ENCODE measurements at places on chromosomes 6 and 20.
A peak's percentile ranks its signal among the peaks of the same experiment; 100 is the strongest.

DNA sequence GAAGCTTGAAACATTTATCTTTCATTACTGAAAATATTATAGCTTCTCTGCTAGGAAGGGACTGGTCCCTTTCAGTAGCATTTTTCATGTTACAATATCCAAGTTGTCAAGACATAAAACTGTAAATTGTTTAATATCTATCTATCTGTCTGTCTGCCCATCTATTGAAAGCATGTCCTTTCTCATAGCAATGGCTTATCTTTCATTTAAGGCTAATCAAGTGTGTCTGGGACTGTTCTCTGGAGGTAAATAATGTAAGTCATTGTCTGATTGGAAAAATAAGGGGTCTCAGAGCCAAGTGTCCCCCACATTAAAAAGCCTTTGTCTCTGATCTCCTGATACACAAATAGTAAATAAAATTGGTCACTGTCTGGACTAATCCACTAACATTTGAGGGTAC is 135.5 kb downstream of the PKHD1 start:
- DNase-seq, result no peak

GRCh38 chr20:50464026-50464724 is 46.0 kb upstream of the PTPN1 start:
- DNase-seq, result no peak

- DNase-seq, result no peak
Observed at GRCh38 chr6:92292067-92292466, 1127.3 kb downstream of the EPHA7 start.

- DNase-seq, result no peak
Observed at GRCh38 chr6:35725721-35726438, 11.0 kb upstream of the ARMC12 start.

DNA sequence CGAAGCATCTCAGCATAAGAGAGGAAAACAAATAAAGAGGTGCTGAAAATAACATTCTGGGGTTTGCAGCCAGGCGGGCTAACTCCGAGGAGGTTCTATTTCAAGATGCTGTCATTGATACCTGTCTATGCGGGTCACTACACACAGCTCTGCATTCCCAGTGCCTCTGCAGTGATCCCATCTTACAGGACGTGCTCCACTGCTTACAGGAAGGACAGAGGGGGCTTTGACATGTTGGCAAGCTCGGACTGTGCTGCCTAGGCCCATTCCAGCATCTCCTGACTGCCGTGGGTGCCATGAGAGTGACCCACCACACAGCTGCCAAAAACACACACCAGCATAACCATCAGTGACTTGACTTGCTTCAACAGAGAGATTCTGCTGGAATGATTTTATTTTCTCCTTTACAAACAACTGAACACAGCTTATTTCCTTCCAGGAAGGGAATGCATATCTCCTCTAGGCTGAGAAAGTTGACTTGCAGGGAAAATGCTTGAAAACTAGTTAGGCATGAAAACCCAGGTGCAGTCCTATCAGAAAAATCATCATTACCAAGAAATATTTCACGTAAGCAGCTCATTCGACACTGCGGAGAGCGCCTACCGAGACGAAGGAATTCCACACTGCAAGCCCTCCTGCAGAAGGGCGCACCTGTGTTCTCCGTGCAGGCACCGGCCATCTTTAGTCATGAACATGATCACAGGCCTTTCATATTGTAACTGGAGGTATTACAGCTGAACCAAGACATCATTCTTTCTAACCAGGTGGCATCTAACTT is 62.5 kb downstream of the RAMACL start:
- DNase-seq, result no peak

DNA sequence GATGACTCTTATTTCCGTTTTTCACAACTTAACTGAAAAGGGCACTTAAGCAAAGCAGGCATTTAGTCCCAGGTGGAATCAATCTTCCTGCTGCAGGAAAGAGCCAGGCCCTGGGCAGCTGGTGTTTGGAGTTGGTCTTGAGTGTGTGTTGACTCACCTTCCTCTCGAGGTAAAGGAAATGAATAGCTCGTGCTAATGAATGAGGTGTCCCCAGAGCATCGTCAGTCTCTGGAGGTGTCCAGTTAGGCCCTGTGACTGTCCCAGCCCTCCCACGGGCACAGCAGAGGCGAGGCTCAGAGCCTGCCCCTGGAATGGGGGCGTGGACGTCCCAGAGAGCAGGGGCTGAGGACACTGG is 277.7 kb downstream of the NRN1 start:
- peak; percentile 82 for DNase-seq

DNA sequence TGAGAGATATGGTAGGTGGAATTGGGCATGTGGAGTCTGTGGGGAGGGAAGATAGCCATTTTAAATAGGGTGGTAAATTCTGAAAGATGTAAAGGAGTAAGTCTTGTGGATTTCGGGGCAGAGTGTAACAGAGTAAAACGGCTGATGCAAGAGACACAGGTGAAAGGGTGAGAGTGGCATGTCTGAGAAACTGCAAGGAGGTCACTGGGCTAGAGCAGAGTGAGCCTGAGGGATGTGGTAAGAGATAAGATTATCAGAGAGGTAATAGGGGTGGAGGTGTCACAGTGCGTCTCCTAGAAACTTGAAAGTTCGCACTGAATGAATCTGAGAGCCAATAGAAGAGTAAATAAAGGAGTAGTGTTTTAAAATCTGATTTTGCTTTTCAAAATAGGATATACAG is 308.1 kb downstream of the EPM2A start:
- no peak for DNase-seq

GRCh38 chr6:105272786-105273185 is 93.0 kb upstream of the POPDC3 start:
- no peak for DNase-seq

DNA sequence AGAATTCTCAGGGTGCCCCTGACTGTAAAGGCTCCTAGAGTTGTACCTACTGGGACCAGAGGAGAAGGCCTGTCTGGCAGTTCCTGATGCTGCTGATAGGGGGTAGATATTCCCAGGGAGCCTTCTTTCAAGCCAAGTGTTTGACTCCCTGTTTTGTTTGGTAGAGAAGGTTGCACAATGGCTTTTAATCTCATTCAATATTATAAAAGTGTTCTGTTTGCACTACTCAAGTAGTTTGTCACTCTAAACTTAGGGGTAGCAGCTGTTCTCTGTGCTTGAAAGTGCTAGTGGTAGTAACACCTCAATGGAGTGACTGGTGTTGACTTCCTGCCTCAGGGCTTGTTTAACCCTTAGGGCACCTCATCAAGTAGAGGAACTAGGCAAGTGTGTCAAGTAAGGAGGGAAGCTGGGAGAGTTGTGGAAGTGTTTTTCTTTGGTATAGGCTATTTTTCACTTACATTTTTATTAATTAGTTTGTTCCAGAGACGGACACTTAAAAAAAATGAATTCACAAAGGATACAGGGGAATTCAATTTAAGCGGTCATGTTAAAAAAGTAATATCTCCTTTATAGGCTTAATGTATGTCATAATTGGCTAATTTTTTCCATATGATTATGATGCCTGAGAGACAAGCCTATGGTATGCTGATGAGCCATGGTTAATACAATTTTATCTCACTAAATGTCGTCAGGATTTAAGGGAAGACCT is 38.1 kb downstream of the BICRAL start:
- DNase-seq, result peak; percentile 89

GRCh38 chr20:62488470-62488869 is 12.7 kb upstream of the GATA5 start:
- no peak for DNase-seq

GRCh38 chr6:105250533-105250932 is 70.7 kb upstream of the POPDC3 start:
- no peak for DNase-seq

DNA sequence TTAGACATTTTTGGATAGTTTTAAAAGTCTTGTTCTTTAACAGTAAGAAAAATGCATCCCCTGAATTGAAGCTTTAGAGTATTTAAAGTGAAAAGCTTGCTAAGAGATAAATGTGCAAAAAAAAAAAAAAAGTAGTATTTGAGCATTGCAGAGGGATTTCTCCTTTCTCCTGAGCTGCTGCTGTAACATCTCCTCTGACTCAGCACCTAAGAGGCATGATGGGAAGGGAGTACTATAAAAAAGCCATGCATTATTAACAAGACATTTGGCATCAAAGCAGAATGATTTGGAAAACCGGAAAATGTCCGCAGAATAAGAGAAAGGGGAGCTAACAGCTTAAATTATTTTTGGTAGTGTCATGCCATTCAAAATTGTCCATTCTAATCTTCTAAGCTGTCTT is 27.9 kb downstream of the B4GALT5 start:
- no peak for DNase-seq

- DNase-seq, result no peak
Observed at GRCh38 chr20:22810626-22811569, 224.2 kb upstream of the SSTR4 start.

DNA sequence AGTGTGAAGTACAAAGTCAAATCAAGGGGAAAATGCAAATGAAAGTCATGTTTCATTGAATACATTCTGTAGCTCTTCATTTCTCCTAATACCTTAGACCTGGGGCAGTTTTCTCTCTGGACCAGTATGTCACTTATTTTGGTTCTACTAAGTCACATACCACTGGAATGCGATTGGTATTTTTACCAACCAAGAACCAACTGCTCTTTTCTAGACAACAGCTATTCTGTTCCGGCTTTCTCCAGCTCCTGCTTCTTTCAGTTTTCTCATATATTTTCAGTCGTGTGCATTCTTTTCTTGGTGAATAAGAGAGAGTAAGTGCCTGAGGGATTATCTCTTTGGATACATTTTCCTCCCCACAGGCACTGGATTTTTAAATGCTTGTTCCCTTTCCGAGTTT is 39.2 kb upstream of the SPACA1 start:
- no peak for DNase-seq

DNA sequence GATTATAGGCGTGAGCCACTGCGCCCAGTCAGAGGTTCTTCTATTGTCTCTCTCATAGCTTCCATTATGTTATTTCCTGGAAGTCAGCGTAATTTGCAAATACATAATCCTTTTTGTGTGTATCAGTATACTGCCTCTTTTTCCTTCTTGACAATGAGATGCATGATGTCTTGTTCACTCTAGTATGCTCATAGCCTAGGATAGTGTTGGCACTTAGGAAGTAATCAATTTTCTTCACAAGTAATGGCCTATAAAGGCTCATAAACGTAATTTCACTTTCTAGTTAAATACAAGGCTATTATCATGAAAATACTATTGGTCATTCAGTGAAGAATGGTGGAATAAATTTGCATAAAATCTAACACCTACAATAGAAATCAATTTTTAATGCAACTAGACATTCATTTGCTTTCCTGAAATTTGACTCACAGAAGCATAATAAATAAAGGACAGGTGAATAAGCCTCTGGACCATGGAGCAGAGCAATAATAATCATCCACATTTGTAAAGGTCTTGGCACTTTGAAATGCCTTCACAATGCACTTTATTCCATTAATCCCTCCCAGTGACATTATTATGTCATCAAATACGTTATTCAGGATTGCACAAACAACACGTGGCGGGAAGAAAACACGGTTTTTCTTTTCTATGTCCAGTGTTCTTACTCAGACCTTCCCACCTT is 366.9 kb upstream of the BTBD3 start:
- no peak for DNase-seq

GRCh38 chr6:107103082-107103481 is 12.2 kb downstream of the BEND3 start:
- no peak for DNase-seq

- no peak for DNase-seq
Observed at GRCh38 chr6:3348821-3349220, 90.1 kb downstream of the PSMG4 start.

GRCh38 chr6:100160930-100161329 is 166.9 kb upstream of the MCHR2 start:
- DNase-seq, result peak; percentile 83

GRCh38 chr6:42509765-42510164 is 54.1 kb upstream of the UBR2 start:
- DNase-seq, result no peak

GRCh38 chr20:34709831-34710567 is 5.9 kb downstream of the TP53INP2 start:
- peak; percentile 56 for DNase-seq

DNA sequence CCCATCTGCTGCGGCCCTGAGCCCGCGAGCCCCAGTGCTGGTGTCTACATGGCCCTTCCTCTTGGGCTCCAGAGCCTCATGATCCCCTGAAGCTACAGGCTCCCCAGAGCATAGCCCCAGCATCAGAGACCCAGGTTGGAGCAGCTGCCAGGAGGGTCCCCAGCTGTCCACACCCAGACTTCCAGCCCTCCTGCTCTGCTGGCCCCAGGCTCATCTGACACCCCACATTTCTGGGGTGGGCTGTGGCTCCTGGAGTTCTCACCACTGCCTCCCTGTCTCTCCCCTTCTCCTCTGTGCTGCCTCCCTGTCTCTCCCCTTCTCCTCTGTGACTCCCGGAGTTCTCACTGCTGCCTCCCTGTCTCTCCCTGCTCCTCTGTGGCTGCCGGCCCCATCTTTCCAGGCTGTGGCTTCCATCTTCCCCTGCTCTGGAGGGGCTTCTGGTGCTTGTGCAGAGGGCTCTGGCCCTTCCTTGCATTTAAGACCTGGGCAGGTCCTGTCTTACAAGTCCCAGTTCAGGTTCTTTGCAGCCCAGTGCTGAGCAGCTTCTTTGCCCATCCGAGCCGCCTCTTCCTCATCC is 108.1 kb downstream of the ERMARD start:
- no peak for DNase-seq

DNA sequence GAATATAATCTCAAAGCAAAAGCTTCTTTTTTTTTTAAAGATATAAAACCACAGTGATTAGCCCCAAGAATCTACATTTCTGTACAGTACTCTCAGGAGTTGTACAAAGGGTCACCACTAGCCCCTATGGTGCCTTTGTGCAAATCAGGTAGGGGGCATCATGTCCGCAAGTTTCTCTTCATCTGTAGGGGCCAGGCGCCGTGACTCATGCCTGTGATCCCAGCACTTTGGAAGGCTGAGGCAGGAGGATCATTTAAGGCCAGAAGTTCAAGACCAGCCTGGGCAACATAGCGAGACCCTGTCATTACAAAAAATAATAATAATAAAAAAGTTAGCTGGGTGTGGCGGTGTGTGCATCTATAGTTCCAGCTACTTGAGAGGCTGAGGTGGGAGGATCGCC is 63.9 kb downstream of the ZMYND8 start:
- DNase-seq, result no peak

GRCh38 chr6:30234356-30234755 is 21.1 kb upstream of the TRIM26 start:
- DNase-seq, result no peak

DNA sequence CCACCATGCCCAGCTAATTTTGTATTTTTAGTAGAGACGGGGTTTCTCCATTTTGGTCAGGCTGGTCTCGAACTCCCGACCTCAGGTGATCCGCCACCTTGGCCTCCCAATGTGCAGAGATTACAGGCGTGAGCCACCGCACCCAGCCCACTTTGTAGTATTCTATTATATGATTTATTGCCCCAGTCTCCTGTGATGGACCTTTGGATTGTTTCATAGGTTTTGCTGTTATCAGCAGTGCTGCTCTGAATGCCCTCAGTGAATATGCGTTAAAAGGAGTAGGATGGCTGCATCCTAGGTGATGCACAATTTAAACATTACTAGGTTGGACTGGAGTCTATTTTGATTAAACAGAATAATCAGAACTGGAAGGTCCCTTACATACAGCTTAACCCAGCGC is 10.3 kb downstream of the ID1 start:
- DNase-seq, result no peak
